ENCODE measurements at places on chromosomes 6 and 20.

- peak; percentile 70 for DNase-seq
Observed at GRCh38 chr20:19661717-19662636, 96.1 kb upstream of the RIN2 start.

DNA sequence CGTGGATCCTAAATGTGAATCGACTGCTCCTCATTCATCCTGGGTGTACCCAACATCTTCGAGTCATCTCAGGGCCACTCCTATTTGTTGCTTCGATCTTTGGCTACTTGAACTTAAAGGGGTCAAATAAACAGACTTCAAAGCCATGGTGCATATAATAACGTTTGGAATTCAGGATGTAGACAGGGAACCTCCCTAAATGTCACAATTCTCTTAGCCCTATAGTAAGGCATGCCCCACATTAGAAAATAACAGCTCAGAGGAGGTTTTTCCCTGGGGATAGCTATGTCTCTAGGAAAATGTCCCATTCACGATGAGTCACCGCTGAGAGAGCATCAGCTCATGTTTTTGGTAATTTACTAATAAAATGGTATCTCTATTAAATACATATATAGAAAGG is 54.8 kb upstream of the BMP6 start:
- no peak for DNase-seq

DNA sequence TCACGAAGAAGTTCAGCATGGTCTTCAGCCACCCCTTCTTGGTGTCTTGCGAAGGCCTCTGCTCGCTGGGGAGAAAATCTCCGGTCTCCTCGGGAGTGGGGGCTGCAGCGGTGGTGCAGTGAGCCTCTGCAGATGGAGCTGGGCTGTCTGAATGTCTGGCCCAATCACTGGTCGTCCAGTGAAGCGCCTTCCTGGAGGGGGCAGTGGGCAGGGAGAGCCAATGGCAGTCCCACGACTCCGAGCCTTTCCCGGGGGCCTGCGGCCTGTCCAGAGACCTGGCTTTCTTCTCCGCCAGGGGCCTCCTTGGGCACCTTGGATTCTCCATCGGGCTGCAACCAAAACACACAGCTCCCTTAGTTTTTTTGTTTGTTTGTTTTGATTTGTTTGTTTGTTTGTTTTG is 6.3 kb downstream of the BNIP5 start:
- no peak for DNase-seq

GRCh38 chr6:27838945-27839625 is 73.1 kb downstream of the OR2B2 start:
- DNase-seq, result no peak

- DNase-seq, result no peak
Observed at GRCh38 chr6:39824030-39824926, 32.1 kb downstream of the DAAM2 start.

GRCh38 chr20:31570735-31571617 is 34.1 kb upstream of the ID1 start:
- DNase-seq, result no peak

All from AG08396 (cell line).